ENCODE measurements at places on chromosomes 4 and X.

DNA sequence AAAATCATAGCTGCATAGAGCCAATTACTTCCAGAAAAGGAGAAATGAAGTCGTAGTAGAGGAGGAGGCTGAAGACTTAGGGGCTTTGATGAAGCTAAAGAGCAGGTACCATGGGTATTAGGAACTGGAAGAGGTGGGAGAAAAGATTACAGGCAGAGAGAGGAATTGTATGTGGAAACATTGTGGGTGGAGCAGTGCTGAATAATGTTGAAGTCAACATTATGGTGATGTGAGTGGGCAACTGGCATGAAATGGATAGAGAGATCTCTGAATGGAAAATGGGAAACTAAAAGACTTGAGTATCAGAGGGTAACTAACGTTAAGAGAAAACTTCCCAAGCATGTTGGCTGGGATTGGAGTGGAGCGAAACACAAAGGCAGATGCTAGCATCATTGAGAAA is 92.5 kb downstream of the AREG start:
- DNase-seq: no peak

DNA sequence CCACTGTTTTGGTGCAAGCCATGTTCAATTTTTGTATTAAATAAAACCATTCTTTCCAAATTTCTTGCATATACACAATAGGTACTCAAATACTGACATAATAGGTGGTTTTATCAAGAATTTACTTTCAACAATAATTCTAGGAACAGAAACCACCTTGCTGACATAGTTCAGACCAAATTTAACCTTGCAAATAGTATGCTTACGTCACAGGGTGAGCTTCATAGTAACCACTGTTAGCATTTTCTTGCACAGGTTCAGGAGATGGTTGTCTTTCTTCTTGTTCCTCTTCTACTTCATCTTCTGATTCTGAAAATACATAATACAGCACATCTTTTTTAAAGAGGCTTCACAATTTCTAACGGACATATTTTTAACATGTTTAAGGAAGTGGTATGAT is 17.6 kb downstream of the G3BP2 start:
- no peak for DNase-seq

- no peak for DNase-seq
These were observed 912.5 kb downstream of the C4orf33 start for GRCh38 chr4:130008461-130008860.

GRCh38 chr4:30720661-30721184 is 554 bp downstream of the PCDH7 start:
- DNase-seq: peak; percentile 40

- DNase-seq: peak; percentile 85
These were observed 5.0 kb downstream of the SPON2 start for GRCh38 chr4:1167244-1167949.

GRCh38 chrX:45758319-45758718 is 557.6 kb upstream of the DIPK2B start:
- no peak for DNase-seq

DNA sequence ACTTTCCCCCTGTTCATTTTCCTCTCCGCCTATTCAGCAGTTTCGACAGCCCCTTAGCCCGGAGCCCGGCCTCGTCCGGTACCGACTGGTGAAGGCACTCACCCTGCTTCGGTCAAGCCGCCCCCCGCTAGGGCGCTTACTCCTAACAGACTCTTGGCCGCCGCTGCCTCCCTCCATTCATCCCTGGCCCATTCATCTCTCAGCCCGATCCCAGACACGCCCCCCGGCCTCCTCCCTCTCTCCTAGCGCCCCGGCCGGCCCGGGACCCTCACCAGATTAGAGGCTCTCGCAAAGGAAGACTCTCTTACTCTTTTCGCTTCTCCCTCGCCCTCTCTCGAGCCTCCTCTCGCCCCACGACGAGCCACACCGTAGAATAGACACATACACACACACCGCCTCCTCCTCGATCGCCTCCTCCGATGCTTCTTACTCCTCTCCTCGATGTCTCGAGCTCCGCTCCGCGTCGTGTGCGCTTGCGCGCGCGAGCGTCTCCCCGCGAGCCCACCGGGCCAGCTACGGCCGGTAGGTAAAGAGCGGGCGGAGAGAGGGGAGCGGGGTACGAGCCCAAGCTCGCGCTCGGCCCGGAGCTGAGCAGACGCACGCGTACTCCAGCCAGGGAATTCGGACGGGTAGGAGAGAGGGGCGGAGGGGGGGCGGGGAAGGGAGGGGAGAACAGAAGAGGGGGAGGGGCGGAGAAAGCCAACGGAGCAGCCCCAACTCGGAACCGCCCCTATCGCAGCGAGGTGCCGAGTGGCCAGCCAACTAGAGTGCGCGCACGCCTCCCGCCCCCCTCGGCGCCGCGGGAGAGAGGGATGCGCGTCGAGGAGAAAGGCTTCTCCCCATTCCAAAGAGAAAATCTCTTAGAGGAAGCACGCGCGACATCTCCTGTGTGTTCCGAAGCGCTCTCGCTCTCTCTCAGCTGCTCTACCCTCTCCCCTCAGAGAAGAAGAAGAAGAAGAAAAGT is at the start of gene WNK3:
Gene WNK3, minus strand, starts transcription at position 633 of the 964 bp plus-strand sequence.
- no peak for DNase-seq

DNA sequence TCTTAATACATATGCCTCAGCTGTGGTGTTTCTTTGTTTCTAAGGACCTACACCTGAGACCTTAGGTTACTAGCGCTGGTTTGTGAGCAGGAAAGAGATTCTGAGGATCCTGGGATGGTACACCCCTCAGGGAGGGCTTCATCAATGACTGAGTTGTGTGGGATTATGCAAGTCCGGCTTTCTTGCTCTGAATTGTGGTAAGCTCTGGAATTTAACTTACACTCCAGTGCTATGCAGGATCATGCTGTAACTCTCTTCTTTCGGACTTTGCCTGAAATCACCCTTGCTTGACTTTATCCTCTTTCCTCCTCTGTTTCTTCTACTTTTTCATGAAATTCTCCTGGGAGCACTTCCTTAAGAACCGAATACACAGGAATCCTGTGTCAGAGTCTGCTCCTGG is 431.5 kb upstream of the BOD1L1 start:
- DNase-seq: no peak

GRCh38 chr4:178778496-178778895 is 1336.3 kb upstream of the AGA start:
- DNase-seq: no peak

- no peak for DNase-seq
These were observed 10.4 kb upstream of the CLCN4 start for GRCh38 chrX:10146346-10146745.

- DNase-seq: no peak
These were observed 60.7 kb downstream of the CASK start for GRCh38 chrX:41862562-41863184.

- no peak for DNase-seq
These were observed 147.6 kb upstream of the TBC1D9 start for GRCh38 chr4:140903522-140904475.

DNA sequence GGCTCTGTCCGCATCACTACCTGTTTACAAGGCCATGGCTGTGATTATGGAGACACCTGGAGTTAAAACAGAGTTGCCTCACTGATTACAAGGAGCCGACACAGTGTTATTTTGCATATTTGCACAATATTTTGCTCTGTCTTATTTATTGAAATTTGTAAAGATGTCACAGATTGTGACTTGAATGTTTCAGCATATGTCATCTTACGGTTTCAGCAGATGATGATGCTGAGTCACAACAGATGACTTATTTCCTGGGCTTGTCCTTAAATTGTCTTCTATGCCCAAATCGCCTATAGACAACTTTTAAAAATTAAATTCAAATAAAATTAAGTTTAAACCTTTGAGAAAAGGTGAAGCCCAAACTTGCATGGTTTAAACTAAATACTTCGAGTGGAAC is 87.1 kb upstream of the INPP4B start:
- no peak for DNase-seq

- DNase-seq: no peak
These were observed at the start of gene APLN for GRCh38 chrX:129654652-129655546. TSS of gene APLN (minus strand) at chrX:129654956. CDS start at chrX:129654630, 326 bp downstream.

DNA sequence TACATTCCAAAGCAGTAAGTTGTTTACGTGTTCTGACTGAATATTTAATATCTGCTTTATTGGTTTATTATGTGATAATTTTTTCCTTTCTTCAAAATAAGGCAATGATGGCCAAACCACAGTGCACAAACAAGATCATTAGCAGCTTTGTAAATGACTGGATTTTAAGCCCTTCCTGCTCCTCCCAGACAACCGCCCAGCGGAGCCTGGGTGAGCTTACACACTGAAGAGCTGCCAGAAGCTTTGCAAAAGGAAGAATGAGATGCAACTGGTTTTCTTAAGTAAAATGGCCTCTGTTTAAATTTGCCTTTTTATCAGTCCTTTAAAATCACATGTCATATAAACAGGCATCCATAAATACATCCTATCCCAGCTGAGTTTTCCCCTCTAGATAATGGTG is 52.2 kb downstream of the SPARCL1 start:
- DNase-seq: no peak

- peak; percentile 42 for DNase-seq
These were observed 553 bp downstream of the SEPTIN6 start for GRCh38 chrX:119692191-119693039.

DNA sequence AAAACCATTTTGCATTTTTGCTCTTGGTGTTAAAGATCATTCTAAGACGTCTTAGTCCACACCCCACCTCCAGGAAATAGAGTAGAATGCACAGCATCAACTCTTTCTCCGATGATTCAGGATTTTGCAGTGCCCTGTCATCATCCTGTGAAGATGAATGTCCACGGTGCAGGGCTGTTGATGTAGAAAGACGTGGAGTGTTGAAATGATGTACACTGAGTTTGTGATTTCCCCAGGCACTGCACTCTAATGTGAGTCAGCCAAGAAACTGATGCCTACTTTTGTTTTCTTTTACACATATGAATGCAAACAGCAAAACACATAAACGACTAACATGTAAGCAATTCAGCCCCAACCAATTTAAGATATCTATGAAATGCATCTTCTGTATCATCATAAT is 10.5 kb downstream of the LGI2 start:
- DNase-seq: no peak

GRCh38 chr4:187171706-187172339 is 448.2 kb upstream of the FAT1 start:
- no peak for DNase-seq

DNA sequence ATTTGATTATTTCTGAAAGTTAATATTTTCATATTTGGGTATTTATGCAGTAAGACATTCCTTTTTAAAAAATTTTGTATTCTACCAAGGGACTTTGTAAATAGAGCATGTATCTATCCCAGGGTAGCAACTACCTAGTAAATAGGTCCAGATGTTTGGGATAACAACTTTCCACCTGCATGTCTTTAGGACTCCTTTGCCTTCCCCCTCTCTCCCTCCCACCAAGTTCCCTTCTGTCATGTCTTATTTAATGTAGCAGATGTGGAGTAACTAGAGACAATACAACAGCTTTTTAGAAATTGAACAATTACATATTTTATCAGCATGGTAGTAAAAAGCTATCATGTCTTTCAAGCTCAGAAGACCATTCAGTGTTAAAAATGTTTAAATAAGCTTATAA is 821.0 kb downstream of the C4orf33 start:
- DNase-seq: no peak

GRCh38 chr4:94976371-94977011 is 218.7 kb downstream of the BMPR1B start:
- DNase-seq: no peak

- DNase-seq: no peak
These were observed 66.1 kb upstream of the ACSL1 start for GRCh38 chr4:184891816-184892397.

- DNase-seq: peak; percentile 62
These were observed at the start of gene SLC10A4 for GRCh38 chr4:48483006-48483776. TSS of gene SLC10A4 (plus strand) at chr4:48483343. CDS start at chr4:48483562, 219 bp downstream.

GRCh38 chrX:46456125-46456922 is 88.9 kb downstream of the ZNF674 start:
- DNase-seq: no peak

DNA sequence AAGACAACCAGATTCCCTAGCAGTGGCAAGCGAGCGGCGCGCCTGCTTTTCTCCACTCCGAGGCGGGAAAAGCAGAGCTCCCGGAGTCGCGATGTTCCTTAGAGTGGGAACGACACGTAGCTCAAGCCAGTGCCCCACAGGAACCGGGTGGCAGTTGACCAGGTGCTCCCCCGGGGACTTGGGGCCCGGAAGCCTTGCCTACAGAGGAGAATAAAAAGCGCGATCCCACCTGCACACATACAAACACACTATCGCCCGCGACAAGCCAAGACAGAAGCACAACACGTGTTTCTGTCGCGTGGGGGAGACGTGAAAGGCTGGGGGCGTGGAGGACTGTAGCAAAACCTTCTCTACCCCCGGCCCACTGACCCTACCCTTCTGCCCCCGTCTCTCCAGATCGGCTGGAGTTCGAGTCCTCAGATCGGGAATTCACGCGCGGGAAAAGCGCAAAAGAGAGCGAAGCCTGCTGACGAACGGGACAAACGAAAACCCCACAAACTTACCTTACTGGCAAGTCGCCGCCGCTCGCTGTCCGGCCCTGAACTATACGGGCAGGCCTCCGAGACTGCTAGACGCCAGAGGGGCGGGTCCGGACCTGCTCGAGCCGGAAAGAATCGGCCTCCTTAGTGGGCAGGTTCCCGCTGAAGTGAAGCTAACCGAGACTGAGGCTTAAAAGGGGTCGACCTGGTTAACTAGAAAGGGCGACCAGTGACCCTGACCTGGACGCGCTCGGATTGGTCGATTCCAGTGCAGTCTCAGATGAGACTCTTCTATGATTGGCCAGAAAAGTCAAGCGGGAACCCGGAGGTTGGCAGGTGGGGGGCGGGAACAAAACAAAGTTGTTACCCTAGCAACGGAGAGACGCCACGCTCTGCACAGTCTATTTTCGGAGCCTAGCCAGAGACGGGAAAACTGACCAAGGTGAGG is at the start of the genes DNAAF6 and NUP62CL:
Gene DNAAF6, plus strand, starts transcription at position 842 of the 927 bp plus-strand sequence. CDS start 6,265 bp downstream, outside the sequence.
Gene NUP62CL, minus strand, starts transcription at position 664 of the 927 bp plus-strand sequence. CDS start 31,287 bp downstream, outside the sequence.
- DNase-seq: peak; percentile 88

GRCh38 chrX:151516538-151517187 is 46.8 kb upstream of the PASD1 start:
- DNase-seq: no peak

DNA sequence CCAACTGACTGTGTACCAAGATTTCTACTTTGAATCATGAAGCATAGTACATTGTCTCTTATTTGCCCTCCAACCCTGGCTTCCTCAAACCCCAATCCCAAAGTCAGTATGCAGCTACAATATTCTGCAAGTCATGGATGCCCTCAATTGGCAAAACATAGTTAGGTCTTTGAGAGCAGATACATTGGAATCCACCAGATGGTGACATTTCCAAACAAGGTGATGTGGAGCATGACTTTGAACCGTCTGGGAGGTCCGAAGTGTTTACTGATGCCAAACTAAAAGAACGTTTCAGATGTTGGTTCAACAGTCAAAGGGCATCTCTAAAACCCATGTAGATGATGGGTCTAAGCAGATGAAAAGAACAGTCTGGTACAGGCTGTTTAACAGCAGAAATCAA is 43.7 kb upstream of the FRMD7 start:
- no peak for DNase-seq

DNA sequence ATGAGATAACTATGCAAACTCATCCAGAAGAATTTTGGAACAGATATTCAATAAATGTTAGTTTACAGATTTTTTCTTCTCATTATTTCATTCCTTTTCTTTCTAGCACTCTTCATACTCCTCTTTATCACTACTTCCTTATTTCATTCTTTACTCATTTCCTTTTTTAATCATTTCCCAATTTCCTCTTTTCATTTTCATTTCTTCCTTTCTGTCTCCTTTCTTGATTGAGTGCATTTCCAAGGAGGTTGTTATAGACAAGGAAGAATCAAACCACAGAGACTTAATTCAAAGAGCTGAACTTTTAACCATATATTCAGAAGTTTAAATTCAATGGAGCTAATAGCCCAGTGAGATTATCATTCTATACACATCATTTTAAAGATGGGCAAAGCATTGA is 600.7 kb downstream of the ARAP2 start:
- no peak for DNase-seq
